ENCODE measurements at places on chromosomes 13 and 19. TPM values are rescaled to one million over a fixed set of nuclear protein-coding genes. Genes with fewer than 3 reads are reported as not detected.
A peak's percentile ranks its signal among the peaks of the same experiment; 100 is the strongest.

PSG11 gene
- total RNA-seq = not detected

- DNase-seq = no peak
These were observed 5.5 kb downstream of the SIN3B start for GRCh38 chr19:16834747-16835146.

GRCh38 chr13:40776232-40776631 is 5.2 kb upstream of the MRPS31 start:
- no peak for DNase-seq

MEF2B gene
- not detected for total RNA-seq

DNA sequence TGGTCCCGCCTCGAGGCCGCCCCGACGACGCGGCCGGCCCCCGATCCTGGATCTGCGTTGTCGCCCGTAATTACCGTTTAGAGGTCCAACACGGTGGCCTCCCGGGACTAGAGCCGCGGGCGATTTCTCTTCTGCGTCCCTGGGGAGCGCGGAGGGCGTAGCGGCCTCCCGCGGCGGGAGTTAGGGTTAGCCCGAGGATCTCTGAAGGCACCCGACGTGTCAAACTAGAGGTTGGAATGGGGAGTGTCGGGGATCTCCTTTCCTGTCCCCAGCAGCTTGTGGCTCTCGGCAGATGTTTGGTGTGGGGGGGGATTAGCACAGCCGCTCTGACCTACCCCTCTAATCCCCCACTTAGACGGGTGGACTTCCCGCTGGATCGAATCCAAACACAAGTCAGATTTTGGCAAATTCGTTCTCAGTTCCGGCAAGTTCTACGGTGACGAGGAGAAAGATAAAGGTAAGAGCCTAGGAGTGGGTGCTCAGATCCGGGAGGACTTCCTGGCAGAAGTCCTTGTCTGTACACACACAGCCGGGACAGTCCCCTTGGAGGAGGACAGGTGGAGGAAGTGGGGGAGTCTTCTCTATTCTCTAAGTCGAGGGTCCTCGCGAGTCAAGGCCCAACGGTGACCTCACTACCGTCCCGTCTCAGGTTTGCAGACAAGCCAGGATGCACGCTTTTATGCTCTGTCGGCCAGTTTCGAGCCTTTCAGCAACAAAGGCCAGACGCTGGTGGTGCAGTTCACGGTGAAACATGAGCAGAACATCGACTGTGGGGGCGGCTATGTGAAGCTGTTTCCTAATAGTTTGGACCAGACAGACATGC is 581 bp downstream of the CALR start:
- no peak for DNase-seq

GRCh38 chr13:50612717-50613116 is 230.8 kb downstream of the DLEU7 start:
- no peak for DNase-seq

- no peak for DNase-seq
These were observed 16.9 kb downstream of the UBAC2 start for GRCh38 chr13:99217461-99218110.

- DNase-seq = peak; percentile 46
These were observed 179.0 kb downstream of the NUFIP1 start for GRCh38 chr13:44810061-44810840.

CYP2F1 gene
- not detected for total RNA-seq

SLC5A5 gene
- 0.09 TPM for total RNA-seq

- no peak for DNase-seq
These were observed 44.0 kb downstream of the SUGP2 start for GRCh38 chr19:18989316-18989715.

- no peak for DNase-seq
These were observed 7.1 kb downstream of the ARID3A start for GRCh38 chr19:932648-933552.

GRCh38 chr13:73337532-73337931 is 278.7 kb downstream of the KLF5 start:
- DNase-seq = no peak

ZNF649 gene
- 5.0 TPM for total RNA-seq

DNA sequence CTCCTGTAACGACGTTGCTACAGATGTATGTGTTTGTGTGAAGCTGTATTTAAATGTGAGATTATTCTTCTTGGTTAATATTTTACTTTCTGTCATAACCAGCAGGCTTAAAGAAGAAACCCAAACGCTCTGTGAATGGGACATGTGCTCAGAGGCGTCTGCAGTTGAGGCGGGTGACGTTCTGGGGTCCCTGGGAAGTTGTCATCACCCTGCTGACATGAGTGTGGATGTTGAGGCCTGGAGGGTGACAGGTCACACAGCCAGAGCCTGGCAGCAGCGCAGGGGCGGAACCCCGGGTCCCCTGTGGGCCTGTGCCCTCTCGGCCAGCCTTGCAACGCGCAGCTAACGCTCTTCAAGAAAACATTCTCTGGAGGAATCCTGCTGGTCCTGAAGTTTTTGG is 16.6 kb downstream of the RASA3 start:
- no peak for DNase-seq

DNA sequence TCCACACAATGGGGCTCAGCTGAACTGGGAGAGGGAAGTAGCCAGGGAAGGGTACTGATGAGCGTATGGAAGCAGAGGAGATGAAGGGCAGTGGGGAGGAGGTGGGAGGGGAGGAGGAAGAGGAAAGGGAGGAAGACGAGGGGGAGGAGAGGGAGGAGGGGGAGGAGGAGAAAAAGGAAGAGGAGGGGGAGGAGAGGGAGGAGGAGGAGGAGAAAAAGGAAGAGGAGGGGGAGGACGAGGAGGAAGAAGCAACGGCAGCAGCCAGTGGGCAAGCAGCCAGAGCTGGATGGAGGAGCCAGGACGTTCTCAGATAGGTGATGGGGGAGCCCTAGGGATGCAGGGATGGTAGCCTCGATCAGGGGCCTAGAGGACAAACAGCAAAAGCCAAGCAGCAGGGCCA is 5.6 kb downstream of the CERS4 start:
- no peak for DNase-seq

TMIGD2 gene
- total RNA-seq = 0.47 TPM

GRCh38 chr13:21849323-21849722 is 178.4 kb downstream of the FGF9 start:
- DNase-seq = no peak

IL4I1 gene
- total RNA-seq = 0.75 TPM

DNA sequence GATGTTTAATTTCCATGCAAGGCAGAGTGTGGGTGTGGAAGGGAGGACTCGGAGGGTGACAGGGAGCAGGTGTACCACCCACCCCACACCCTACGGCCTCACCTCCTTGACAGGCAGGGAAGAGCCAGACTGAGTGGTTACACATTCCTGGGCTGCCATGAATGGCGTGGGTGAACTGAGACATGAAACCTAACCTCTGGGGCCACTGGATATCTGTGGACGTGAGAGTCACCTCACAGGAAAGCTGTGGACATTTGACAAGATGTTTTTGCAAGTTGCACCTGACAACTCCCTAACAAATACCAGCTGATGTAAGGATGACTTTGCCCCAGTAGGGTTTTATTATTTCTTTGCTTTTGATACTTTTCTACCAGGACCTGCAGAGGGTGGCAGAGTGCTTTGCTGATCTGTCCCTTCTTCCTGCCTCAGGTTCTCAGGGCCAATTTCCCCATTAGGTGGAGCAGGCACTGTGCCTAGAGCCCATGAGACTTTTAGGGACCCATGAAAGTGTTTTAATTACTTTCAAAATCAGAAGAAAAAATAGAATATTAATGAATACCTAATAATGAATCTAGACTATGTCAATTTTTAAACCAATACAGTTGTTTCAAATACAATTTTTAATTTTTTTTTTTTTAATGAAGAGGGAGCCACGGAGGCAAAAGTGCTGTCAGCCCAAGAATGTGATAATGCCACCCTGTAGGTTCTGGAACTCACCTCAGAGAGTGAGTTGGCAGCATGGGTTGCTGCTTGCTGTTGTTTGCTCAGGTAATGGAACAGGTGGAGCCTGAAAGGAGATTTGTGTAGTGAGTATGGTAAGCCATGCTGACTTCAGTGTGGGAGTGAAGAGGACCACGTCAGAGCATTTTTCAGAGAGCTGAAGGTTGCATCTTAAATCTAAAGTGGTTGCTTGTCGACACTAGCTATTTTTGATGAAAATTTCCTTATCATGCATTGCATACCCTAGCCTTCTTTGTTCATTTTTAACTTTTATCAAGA is 58.0 kb upstream of the CYSLTR2 start:
- DNase-seq = peak; percentile 41

- DNase-seq = peak; percentile 90
These were observed at the start of gene KMT2B for GRCh38 chr19:35717665-35718344. TSS of gene KMT2B (plus strand) at chr19:35718003. CDS start at chr19:35718019, 16 bp downstream.

PSG2 gene
- total RNA-seq = not detected

PGLYRP1 gene
- 13.9 TPM for total RNA-seq

ZNF554 gene
- total RNA-seq = 3.3 TPM

DNA sequence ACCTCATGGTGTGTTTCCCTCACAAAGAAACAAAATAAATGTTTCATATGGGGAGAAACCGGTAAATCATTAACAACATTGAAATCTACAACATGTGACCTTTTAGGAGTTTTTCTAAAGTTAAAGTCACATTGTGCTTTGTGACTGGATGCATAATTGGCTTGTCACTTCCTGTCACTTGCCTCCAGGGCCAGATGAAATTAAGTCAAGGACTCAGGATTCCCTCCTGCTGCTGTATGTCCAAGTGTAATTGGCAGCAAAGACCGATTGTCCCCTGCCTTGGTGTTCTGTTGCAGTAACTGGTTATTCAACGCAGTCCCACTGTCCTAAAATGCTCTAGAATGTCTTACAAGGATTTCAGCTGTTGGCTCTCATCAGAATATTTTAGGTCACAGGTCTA is 448.2 kb downstream of the LIG4 start:
- DNase-seq = no peak

GRCh38 chr19:17406887-17407196 is 1.4 kb upstream of the BST2 start:
- no peak for DNase-seq

DNA sequence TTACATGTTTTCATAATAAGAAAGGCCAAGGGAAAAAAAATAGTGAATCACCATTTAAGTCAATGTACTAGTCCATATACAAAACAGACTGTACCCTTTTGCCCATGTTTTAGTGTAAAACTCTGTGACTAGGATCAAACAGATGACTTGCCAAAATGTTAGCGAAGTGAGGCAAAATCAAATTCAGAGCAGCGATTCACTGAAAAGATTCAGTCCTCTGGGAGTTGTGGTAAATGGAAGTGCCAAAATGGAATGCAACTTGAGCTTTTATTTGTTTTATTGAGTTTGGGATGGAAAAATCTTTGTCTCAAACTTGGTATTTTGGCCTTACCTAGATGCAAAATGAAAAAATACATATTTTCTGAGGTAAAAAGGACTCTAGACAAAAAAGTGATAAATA is 9.1 kb downstream of the CDADC1 start:
- no peak for DNase-seq

TUBB4A gene
- 0.25 TPM for total RNA-seq

Measured in liver (tissue), 10 donors.